ENCODE measurements at places on chromosomes 5 and 9. TPM values are rescaled to one million over a fixed set of nuclear protein-coding genes. Genes with fewer than 3 reads are reported as not detected.

EGFLAM gene
- 1.2 TPM for total RNA-seq

CYLC2 gene
- total RNA-seq = not detected

CNTFR gene
- not detected for total RNA-seq

OR5C1 gene
- not detected for total RNA-seq

CLTB gene
- 164 TPM for total RNA-seq

GRCh38 chr5:81778642-81779041 is 27.7 kb upstream of the SSBP2 start:
- no peak for DNase-seq

DNA sequence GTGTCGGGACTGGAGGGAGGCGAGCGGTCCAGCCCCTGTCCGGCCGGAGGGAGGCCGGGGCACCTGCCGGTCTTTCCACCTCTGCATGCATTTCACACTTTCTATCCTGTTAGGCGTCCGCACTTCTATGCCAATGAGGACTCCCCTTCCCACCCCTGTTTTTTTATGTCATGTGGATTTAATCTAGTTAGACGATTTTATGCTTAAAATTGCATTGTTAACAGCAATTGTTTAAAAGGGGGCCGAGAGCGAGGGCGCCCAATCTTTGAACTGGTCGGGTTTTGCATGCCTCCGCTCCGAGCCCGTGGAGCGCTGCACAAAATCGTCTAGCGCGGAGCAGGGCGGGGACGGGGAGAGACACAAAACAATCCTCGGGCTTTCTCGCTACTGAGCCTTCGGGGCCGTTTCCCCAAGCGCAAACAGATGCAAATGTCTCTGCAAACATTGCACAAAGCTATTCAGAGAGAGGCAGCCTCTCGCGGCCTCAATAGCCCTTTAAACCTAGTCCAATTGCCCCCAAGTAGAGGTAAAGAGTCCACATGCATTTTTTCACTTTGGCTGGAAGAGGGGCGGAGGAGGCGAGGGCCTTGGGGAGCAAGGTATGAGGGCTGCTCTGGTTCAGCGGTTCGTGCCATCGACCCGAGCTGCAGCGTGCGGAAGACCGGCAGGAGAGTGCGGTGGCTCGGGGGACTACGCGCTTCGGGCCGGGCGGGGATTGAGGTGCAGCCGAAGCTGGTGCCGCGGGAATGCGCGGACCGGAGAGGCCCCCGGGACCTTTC is 37.5 kb upstream of the TIFAB start:
- no peak for DNase-seq

- no peak for DNase-seq
Measured at GRCh38 chr5:74290634-74291241, 349.8 kb downstream of the ENC1 start.

DNA sequence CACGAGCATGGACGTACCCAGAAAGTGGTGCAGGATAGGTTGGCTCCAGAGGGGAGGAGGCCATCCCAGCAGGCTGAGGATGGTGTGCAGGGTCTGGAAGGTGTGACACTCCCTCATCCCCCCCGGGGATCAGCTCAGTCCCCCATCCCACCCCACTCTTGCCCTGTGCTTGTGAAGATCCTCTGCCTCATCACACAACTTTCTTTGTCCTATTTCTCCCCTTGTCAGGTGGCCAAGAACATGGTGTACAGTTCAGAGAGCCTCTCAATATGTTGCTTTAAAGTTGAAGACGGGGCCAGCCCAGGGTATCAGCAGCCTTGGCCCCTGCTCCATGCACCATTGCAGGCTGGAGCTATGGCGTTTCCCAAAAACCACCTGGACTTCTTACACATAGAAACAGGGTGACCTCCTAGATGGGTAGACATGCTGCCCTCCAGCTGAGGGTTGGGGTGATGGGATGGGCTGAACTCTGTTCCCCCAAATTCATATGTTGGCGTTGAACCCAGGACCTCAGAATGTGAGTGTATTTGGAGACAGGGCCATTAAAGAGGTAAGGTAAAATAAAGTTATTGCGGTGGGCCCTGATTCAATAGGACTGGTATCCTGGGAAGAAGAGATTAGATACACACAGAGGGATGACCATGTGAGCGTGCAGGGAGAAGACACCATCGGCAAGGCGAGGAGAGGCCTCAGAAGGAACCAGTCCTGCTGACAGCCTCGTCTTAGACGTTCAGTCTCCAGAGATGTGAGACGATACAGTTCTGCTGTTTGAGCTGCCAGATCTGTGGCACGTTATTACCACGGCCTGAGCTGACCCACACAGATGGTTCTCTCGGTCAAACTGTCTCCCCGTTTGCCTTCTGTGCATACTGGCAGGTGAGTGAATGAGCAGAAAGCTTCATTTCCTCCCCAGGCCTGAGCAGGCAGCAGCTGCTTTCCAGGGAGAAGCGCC is 272.5 kb downstream of the GADD45G start:
- DNase-seq = no peak

- DNase-seq = no peak
Measured at GRCh38 chr9:83062651-83063527, at the start of gene RASEF. Gene RASEF, minus strand, starts transcription at chr9:83063142. Its CDS starts 275 bp downstream, at chr9:83062867.

- DNase-seq = no peak
Measured at GRCh38 chr9:121185178-121185745, 16.4 kb downstream of the RAB14 start.

GRCh38 chr9:121703014-121703734 is 51.7 kb downstream of the DAB2IP start:
- no peak for DNase-seq

DNA sequence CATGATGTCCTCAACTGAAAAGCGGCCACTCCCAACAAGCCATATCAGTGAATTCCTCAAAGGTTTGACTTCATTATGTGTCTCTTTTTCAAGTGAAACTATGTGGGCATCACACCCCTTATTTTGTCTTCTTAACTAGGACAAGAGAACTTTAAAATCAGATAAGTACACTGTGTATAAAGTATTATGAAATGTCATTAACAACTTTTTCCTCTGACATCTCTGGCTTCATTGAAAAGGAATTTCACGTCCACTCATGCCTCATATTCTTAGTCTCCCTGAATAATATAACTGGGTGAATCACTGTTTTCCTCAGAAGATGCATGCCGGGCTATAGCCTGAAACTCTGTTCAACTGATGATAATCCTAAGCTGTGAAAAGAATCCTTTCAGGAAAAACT is 415.8 kb downstream of the ACTL7B start:
- no peak for DNase-seq

- no peak for DNase-seq
Measured at GRCh38 chr9:71986900-71987299, 73.5 kb downstream of the C9orf57 start.

DNA sequence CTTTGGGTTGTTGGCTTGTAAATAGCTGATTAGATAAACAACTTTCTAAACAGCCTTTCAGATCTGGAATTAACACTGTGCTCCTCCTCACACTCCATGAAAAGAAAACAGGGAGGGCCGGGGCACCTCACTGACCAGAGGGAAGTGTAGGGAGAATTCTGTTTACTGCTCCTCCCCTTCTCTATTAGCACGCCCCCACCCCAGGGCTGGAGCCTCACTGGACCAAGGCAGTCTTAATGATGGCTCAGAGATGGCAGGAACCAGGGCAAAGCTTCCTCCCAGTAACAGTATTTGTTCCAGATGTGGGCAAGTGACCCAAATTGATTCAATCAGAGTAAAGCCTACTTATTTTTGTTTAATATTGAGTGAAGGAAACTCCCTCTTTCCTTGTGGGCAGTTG is 256.6 kb downstream of the MSX2 start:
- DNase-seq = no peak

DNA sequence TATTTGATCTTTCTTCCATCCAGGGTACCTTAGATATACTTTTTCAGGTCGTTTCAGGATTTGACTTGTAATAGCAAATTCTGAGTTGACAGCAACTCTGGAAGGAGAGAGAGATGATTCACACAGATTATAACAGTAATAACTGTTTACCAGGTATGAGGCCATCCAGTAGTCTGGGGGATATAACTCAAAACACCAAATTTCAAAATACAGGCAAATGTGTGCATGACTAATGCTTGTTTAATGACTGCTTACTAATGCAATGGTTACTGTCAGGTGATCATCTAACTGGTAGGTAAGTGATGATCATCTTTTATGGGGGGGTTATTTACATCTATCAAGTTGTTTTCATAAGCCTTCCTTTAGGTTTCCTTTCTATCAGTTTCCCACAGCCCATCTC is 412.3 kb downstream of the MAT2B start:
- DNase-seq = no peak

GRCh38 chr5:14953075-14953607 is 81.6 kb upstream of the ANKH start:
- no peak for DNase-seq

DNA sequence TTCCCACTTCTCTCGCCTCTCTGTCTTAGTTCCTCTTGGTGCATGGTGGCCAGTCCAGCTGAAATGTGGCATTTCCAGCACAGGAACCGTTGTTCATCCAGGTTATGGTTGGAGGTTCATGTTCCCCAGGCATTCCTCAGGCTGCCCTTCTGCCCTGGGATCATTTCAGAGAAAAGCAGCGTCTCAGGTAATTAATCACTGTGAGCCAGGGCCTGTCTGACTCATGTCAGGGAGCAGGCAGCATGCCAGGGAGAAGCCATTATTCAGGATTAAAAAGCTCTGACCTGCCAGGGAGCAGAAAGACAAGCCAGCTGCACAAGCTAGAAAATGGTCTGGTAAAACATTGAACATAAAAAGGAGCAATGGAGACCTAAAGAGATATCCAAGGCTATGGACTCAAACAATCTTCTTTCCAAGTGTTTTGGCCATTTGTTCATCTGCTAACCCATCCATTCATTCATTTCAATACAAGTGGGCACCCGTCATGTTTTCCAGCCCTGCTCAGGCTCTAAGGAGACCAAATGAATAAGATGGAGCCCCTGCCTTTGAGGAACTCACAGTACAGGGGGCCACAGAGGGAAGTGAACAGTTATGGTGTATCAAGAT is 241.4 kb downstream of the DRD1 start:
- DNase-seq = no peak

DNA sequence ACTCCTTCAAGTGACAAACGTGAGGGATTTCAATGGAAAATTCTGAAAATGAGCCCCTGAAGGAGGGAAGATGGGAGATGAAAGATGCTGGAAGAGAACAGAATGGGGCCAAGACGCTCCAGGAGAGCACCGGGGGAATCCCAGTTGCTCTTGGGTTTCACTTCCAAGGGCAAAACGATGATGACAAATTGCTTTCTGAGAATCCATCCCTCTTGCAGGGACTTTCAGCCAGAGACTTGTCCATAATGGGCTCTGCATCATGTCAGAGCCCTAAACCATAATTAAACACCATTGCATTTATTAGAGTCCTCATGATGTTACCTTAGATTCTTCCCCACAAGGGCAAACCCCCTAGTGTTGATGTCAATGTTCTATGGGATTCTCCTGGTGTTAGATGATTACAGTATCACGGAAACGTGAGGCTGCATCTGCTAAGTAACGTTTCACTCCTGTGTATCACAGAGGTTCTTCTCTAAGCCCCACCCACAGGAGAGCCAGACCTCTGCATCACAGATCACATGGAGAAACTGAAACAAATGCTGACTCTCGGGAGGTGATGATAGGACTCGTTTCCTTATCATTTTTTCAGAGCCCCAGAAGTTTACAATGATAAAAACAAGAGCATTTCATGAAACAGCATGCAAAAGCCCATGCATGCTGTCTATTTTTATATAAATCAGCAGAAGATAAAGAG is 114.4 kb downstream of the TENT4A start:
- DNase-seq = no peak

GRCh38 chr5:145931718-145932117 is 4.7 kb upstream of the SH3RF2 start:
- no peak for DNase-seq

DNA sequence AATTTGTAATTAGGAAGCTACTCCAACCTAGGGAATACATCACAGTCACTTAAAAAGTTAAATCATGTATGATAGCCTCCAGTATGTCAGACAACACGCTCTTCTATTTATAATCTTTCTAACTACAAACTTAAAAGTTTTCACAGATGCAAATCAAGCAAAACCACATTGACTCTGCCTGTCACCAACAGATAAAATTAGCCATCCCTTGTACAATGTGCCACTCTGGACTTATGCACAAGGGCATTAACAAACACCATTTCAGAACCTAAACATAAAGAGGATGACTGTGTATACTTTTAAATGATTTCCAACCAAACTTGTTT is 14.7 kb downstream of the ERP44 start:
- no peak for DNase-seq

DNA sequence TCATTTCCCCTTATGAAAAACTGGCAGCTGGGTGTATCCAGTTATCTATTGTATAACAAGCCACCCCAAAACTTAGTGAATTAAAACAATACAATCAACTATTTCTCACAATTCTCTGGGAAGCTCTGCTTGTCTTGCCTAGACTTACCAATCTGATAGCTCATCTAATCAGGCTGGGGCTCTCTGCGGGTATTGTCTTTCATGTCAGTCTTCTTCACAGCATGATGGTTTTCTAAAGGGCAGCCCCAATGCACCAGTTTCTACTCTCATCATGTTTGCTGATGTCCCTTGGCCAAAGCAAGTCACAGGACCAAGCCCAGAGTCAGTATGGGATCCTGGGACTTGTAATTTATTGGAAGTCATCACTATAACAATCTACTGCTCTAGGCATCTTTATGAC is 433.5 kb downstream of the KIAA0825 start:
- no peak for DNase-seq

DNA sequence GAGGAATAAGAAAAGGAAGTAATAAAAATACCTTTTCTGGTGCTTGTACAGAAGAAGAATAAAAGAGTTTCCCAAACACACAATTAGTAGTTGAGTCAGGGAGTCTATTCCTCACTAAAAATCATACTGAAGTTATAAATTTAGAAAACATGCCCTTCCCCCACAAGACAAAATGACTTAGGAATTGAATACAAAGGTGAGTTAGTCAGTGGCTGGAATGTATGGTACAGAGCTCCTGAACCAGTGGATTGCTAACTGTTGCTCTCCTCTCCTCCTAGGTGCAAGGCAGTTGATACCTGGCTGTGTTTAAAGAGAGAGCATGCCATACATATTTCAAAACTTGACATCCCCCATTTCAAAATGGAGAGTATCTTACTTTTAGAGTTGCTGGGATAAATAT is 1.9 kb downstream of the GDA start:
- no peak for DNase-seq

GRCh38 chr9:16203729-16204573 is 651.1 kb downstream of the CCDC171 start:
- no peak for DNase-seq

DNA sequence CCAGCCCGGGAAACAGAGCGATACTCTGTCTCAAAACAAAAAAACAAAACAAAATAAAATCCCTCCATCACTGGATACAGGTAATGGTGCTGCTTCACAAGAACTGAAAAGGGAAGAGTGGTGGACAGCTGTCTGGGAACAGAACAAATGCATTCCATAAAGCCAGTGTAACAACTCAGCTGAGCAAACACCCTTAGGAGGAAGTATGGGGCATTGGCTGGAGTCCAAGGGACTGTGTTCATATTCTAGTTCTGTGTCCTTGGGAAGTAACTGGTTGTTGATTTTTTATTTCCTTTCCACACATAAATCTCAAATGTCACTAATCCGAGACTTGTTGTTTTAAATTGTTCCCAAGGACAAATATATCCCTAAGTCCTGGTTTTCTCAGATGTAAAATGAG is 38.3 kb downstream of the HTR1A start:
- DNase-seq = no peak

- no peak for DNase-seq
Measured at GRCh38 chr5:16049761-16050160, 129.8 kb downstream of the MARCHF11 start.

- DNase-seq = no peak
Measured at GRCh38 chr5:93677359-93677891, 64.0 kb downstream of the POU5F2 start.
